ENCODE measurements at places on chromosomes 16 and 17. TPM values are rescaled to one million over a fixed set of nuclear protein-coding genes. Genes with fewer than 3 reads are reported as not detected.

DNA sequence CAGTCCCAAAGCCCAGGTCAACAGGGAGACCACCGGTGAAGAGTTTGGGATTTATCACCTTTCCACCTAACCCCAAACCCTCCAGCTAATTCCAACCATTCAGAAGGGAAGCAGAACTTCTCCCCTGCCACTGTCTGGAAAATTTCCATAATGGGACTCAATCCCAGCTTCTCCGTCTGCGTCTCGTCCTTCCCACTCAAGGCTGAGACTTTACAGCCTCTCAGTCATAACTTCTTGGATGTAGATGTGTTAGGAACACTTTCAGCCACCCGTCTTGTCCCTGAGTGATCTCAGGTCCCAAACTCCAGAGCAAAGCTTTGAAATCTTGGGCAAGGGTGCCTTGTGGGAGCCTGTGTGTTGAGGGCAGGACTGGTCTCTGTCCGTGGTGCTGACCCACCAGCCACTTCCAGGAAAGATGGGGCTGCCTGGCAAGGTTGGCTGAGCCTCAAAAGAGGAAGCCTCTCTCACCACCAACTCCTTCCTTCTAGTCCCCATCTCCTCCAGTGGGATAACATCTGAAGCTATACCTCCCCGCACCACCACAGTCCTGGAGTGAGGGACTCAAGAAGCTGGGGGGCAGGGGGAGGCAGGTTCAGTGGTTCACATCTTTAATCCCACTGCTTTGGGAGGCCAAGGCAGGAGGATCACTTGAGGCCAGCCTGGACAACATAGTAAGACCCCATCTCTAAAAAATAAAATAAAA, 9.3 kb downstream of the GAS2L2 start:
- DNase-seq = peak; percentile 60

DNA sequence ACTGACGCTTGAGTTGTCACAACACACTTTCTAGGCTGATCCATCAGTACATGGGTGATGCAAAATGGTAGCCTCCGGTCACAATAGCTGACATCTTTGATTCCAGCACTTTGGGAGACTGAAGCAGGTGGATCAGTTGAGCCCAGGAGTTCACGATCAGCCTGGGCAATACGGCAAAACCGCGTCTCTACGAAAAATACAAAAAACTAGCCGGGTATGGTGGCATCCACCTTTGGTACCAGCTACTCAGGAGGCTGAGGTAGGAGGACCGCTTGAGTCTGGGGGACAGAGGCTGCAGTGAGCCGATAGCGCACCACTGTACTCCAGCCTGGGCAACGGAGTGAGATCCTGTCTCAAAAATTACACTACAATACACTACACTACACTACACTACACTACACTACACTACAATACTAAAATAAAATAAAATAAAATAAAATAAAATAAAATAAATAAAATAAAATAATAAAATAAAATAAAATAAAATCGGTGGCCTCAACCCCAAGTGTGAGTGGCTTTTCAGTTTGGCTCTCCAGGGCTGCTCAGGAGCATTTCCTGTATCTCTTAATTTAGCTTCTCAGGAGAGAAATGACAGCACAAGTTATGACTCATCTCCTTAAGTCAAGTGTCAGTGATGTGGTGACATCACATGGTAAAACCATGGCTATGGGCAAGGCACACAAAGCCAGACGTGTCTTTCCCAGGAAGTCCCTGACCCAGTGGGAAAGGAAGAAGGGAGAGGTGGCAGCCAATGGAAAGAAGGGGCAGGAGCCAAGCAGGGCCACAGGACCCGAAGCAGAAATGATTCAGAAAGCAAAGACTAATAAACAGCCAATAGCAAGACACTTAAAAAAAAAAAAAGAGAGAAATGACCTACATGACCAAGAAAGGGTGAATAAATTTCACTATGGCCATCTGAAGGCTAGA, 75.3 kb upstream of the TBC1D3K start:
- peak; percentile 45 for DNase-seq

DNA sequence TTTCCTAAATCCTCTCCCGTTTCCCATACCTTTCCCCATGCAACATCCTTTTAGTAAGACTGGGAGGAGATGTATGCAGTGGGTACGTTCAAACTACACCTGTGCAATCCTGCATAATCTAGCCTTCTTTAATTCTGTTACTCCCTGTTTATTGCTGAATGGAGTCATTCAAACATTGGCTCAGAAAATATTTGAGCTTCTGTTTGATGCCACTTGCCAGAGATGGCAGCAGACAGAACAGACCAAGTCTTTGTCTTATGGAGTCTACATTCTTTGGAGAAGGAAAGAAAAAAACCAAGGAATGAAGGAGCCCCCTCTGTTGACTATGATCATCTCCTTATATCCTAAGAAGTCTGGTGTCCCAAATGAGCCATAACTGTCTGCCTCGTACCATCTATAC, 288.8 kb downstream of the HAPSTR1 start:
- no peak for DNase-seq

DNA sequence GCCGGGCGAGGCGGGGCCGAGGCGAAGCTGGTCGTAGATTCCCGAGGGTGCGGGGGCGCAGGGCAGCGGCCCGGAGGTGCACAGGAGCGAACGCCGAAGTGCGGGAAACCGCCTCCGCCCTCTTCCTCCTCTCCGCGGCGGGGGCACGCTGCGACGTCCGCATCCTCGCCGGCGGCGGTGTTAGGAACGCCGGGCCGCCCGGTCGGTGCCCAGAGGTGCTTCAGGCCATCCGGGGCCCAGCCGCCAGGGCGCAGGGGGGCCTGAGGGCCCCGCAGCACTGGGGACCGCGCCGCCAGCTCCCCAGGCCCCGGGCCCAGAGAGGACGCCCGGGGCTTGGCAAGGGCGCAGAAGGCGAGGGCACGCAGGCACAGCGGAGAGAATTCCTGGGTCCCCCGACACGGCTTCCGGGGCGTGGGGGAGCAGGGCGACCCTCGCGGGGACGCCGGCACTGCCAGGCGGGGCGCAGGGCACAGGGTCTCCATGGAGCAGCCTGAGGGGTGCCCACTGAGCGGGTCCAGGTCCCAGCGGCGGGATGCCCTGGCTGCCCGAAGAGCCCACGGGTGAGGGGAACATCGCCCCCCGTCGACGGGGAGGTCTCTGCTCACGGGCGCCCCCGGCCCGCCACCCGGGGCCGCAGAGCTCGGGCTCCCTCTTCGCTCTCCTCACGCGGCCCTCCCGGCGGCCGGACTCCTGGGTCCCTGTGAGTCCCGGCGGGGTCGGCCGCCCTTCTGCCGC, 576 bp downstream of the EPOP start:
- no peak for DNase-seq

GRCh38 chr17:11331547-11332513, 90.8 kb downstream of the SHISA6 start:
- no peak for DNase-seq

GRCh38 chr16:81597079-81597658, 152.6 kb downstream of the CMIP start:
- DNase-seq = no peak

DNA sequence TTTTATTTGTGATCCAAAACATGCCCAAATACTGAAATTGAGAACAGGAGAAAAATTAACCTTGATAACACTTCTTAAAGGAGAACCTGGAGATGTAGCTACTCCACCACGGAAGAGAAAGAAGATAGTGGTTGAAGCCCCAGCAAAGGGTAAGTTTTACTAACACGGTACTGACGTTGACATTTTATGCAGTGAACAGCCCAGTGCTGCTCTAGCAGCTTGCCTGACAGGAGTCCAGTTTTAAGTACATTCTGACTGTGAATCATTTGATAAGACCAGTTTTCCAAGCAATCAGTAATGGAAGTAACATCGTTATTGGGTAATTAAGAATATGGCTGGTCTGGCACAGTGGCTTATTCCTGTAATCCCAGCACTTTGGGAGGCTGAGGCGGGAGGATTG, 6.5 kb downstream of the ORC6 start:
- no peak for DNase-seq

- peak; percentile 89 for DNase-seq
Measured at GRCh38 chr17:42101513-42102292, 3.4 kb upstream of the ZNF385C start.

GRCh38 chr17:71142333-71142732, 973.0 kb downstream of the KCNJ2 start:
- DNase-seq = no peak

- peak; percentile 34 for DNase-seq
Measured at GRCh38 chr17:1560101-1560857, 2.3 kb downstream of the PITPNA start.

C16orf89 gene
- not detected for total RNA-seq

ANKRD40CL gene
- total RNA-seq = not detected

ALOX12 gene
- total RNA-seq = not detected

SULT1A2 gene
- total RNA-seq = not detected

CX3CL1 gene
- total RNA-seq = 3.3 TPM

Measured in dermis blood vessel endothelial cell (primary cell).